NCI-H226 (cell line): ENCODE measurements at places on chromosomes 1 and 21.

DNA sequence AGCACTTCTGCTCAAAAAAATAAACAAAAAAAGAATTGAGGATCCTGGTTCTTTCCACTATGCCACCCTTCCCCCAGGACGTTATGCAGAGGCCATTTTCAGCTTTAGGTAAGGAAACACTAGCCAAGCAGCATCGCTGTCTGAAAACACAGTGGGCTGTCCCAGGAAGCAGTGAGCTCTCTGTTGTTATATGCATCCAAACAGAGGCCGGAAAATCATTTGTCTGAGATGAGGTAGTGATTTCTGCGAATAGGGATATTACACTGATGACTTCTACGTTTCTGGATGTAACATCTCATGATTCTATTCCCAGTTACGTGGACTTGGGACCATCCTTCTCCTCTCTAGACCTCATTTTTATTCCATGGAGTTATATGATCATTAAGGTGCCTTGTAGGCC is 137.2 kb downstream of the OMA1 start:
- no peak for DNase-seq

- no peak for DNase-seq
Measured at GRCh38 chr1:226712742-226713419, 26.2 kb downstream of the ITPKB start.

DNA sequence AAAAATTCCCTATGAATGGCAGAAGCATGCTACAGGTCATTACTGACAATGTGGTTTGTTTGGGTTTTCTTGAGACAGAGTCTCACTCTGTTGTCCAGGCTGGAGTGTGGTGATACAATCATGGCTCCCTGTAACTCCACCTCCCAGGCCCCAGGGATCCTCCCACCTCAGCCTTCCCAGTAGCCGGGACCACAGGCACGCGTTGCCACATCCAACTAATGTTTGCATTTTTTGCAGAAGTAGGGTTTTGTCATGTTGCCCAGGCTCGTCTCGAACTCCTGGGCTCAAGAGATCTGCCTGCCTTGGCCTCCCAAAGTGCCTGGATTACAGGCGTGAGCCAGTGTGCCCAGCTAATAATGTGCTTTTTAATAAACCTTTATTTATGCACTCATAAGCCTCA is 259.1 kb downstream of the NFIA start:
- no peak for DNase-seq

DNA sequence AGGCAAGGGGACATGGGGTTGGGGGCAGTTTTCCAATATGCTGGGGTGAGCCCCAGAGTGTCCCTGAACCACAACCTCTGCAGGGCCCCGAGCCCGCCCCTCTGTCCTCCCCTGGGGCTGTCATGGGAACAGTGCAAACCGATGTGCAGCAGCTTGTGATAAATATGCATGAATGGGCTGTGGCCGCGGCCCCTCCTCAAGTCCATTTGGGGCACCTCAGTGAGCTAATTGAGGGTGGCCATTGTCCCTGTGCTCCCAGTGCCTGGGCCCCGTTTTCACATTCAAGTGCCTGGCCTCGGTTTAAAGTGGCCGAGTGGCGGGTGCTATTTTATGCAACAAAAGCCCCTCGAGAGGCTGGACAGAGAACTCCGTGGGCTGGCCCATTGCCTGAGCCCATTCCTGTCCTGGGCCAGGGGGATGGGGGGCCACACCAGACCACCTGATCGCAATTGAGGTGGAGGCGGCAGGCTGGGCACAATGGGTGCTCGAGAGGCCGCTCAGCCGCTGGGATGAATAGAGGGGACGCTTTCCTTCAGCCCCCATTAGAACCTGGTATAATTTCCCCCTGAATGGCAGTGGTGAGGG is 193.7 kb downstream of the FOXD2 start:
- no peak for DNase-seq

- no peak for DNase-seq
Measured at GRCh38 chr1:55374801-55375616, 159.8 kb upstream of the USP24 start.
